PC-3 (cell line): ENCODE measurements at places on chromosomes 1 and 21.

- no peak for DNase-seq
These were observed 137.3 kb upstream of the USH2A start for GRCh38 chr1:216560527-216560926.

DNA sequence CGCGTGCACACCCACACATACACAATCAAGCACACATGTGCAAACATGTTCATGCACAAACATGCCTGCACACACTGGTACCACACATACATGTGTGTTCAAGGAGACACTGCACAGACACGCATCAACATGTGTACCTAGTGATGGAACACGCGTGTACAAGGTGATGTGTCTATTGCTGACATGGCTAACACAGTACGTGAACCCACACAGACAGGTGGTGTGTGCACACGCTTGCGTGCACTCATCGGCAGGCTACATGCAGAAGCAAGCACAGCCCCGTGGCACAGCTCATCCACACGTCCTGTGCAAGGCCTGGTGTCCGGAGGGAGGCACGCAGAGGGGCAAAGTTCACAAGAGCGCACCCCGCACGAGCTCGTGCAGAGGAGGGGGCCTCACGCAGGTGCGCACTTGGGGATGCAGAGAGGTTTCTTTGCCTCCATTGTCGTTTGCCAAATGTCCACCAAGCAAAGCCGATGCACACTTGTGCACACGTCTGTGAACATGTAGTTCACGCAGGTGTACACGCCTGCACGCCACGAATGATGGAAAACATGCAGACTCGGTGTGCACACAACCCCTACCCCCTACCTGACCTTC is 969 bp downstream of the ACAP3 start:
- DNase-seq: peak; percentile 35

- DNase-seq: no peak
These were observed 4.5 kb downstream of the ATXN7L2 start for GRCh38 chr1:109488201-109488600.

GRCh38 chr1:245549996-245550719 is 395.4 kb downstream of the KIF26B start:
- DNase-seq: no peak

- peak; percentile 99 for DNase-seq
These were observed 3.1 kb downstream of the LAMB3 start for GRCh38 chr1:209648931-209649776.

DNA sequence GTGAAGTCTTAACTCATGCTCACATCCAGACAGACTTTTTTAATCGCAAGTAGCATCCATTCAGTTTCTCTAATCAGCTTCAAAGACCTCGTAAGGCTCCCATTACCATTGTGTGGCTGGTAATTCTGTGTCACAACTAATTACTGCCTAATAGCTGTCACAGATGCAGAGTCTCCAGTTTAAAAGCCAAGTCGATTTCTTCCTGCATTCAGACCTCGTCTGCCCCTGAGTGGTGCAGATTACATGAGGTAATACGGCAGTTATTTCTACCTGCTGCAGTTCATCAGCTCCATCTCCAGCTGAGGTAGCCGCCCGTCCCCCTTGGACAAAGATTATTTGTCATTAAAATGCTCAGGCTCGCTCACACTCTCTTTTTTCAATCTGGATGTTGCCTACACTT is 34.4 kb upstream of the OLIG2 start:
- DNase-seq: no peak

DNA sequence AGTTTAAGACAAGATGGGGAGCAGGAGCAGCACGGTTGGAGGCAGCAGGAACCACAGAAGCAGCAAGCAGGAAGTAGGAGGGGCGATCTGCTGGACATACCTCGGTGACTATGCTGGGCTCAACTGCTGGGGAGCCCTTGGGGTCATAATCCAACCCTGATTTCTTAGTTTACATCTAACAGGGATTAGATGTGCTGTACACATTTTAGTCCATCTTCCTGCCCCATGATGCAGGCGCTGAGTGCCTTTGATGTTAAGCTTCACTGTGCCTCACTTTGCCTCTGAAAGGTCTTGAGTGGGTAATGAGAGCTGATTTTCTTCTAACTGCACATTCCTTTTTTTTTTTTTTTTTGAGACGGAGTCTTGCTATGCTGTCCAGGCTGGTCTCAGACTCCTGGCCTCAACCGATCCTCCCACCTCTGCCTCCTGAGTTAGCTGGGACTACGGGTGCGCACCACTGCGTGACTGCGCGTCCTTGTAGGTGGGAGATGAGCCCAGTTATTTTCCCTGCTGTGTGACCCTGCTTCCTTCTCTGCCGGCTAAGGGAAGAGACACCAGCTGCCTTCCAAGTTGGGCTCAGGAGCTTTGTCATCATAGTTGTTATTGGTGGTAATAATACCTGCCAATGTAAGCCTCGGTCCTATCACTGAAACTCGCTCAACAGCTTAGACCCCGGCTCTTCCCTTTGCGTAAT is 1.1 kb upstream of the RCAN3 start:
- peak; percentile 41 for DNase-seq

DNA sequence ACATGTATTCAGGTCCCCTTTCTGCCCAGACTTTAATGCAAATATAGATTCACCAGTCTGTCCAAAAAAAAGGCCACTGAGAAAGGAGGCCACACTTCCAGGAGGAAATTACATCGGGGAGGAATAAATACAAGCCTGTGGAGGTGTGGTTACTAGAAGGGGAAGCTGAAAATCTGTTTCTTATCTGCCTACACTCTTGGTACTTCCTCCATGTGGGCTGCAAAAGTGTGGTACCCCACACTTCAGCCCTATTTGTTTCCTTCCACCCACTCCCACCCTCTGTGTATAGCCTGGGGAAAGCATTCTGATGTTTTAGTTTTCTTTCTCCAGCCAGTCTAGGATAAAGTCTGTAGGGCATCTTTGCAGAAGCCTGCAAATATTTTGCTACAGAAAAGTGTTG is 38.4 kb downstream of the UTP25 start:
- no peak for DNase-seq

DNA sequence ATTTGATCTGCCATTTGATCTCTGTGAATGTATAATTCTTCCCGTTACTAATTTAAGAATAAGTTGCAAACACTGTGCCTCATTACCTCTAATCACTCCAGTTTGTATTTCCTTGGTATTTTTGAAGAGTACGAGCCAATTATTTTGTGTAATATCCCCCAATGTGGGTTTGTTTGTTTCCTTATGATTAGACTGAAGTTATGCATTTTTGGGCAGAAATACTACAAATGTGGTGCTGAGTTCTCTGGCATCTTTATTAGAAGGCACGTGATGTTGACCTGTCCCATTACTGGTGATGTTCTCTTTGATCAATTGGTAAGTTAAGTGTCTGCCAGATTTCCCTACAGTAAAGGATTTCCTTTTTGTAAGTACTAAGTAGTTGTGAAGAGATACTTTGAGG is 10.3 kb downstream of the MIXL1 start:
- DNase-seq: no peak

- DNase-seq: no peak
These were observed 159.2 kb downstream of the GALNT2 start for GRCh38 chr1:230226007-230226800.

GRCh38 chr1:3745590-3746381 is 6.5 kb upstream of the CCDC27 start:
- no peak for DNase-seq

DNA sequence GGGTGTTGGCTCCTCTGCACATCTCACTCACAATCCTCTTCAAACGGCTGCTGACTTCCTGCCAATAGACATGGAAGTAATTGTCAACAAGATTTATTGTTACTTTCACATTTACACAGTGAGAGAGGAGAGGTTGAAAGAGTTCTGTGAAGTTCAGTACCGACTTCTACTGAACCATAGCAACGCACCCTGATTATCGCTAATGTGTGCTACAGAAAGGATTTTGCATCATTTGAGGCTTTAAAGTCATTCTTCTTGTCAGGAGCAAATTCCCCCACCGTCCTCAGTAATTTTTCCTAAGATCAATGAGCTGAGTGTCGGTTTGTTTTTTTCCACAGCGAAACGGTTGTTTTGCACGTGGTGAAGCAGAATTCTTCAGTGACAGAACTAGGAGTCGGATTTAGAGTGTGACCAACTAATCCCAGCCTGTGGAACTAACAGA is 361.0 kb downstream of the ADGRL2 start:
- DNase-seq: peak; percentile 14

- DNase-seq: no peak
These were observed 21.8 kb downstream of the LPAR3 start for GRCh38 chr1:84871181-84871580.

GRCh38 chr1:210900079-210900478 is 233.9 kb downstream of the KCNH1 start:
- no peak for DNase-seq

DNA sequence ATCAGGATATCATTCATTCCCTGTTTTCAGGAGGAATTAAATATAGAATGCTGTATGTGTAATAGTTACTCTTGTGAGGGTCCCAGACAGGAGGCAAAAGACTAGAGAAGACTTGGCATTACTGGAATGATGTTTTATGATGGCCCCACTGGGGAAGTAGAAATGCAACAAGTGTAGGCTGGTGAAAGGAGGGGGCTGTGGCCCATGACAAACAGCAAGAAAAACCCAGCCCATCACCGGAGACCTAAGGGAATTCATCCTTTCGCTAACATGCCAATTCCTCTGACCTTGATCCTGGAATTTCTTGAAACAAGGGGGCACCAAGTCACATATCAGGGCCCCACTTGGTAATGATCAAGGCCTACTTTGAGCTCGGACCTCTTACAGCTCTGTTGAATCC is 5.5 kb upstream of the IFNGR2 start:
- no peak for DNase-seq

DNA sequence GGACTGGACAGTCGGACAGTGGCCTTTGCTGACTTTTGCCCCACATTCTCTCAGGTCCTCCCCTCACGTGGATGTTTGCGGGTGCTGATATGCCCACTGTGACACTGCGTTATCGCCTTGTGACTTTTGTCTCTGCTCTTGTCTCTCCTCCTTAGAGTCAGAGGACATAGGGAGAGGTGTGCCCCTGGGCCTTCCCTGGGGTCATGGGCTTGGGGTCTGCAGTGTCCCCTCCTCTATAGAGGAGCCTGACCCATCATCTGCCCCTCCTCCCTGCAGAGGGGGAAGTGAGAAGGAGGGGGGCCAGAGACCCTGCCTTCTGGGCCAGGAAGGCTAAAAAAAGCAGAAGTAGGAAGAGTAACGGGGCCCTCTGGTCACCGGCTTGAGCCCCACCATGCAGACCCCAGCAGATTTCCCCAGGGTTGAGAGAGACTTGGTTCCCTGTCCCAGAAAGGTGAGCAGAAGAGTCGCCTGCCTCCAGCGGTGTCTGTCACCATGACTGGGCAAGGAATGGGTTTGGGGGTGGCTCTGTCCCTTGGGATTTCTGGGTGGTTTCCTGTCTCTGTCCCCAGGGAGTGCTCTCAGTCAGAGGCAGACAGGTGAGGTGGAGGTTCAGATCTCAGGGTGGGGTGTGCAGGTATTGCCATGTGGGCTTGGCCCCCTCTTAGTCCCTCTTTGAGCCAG is 13.3 kb downstream of the RPS6KA1 start:
- DNase-seq: no peak

- DNase-seq: no peak
These were observed 6.8 kb upstream of the SLC22A15 start for GRCh38 chr1:115969509-115969908.

GRCh38 chr1:34412598-34413370 is 236.1 kb downstream of the C1orf94 start:
- no peak for DNase-seq

GRCh38 chr1:51241119-51241518 is 5.0 kb downstream of the RNF11 start:
- no peak for DNase-seq

- DNase-seq: no peak
These were observed 4.9 kb upstream of the HENMT1 start for GRCh38 chr1:108665771-108666170.

DNA sequence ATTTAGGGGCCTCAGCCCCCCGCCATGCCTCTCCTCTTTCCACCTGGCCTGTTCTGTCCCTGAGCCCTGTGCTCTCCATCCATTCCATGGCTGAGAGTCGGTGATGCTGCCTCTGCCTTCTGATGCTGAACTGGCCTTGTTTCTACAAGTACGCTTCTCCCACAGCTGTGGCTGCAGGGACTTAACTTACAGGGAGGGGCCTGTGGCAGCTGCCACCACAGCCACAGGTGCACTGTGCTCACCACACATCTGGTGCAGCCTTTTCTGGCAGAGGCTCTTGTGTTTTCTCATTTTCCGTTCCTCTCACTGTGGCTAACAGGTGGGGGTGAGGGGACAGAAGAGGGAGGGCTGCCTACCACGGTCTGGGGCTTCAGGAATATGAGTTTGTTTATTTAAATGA is 4.2 kb downstream of the FMO1 start:
- no peak for DNase-seq

DNA sequence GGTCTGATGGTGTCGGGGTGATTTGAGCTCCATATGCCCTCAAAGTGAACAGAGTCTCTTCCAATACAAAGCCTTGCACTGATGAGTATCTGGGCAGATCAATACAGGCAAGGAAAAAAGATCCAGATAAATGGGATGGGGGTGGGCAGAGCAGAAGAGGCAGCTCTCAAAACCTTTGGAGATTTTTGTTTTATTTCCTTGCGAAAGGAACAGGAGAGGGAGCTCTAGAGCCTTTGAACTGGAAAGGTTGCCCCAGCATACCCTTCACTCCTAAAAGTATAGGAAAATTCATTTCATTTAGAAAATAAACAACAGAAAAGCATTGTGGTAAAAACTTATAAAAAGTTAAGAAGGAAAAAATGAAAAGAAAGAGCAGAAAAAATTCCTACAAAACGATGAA is 31.4 kb upstream of the OLIG2 start:
- DNase-seq: peak; percentile 65

DNA sequence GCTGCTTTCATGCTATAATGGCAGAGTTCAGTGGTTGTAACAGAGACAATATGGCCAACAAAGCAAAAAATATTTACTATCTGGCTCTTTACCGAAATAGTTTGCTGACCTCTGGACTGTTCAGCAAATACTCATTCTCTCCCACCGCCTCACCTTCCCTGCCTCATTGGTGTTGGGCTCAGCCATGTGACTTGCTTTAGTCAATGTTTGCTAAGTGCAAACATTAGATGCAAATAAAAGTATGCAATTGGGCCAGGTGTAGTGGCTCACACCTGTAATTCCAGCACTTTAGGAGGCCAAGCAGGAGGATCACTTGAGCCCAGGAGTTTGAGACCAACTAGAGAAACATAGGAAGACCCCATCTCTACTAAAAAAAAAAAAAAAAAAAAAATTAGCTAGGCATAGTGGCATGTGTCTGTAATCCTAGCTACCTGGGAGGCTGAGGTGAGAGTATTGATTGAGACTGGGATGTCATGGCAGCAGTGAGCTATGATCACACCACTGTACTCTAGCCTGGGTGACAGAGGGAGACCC is 55.1 kb downstream of the RPL5 start:
- peak; percentile 72 for DNase-seq

- DNase-seq: no peak
These were observed 52.9 kb downstream of the L1TD1 start for GRCh38 chr1:62247391-62248168.

DNA sequence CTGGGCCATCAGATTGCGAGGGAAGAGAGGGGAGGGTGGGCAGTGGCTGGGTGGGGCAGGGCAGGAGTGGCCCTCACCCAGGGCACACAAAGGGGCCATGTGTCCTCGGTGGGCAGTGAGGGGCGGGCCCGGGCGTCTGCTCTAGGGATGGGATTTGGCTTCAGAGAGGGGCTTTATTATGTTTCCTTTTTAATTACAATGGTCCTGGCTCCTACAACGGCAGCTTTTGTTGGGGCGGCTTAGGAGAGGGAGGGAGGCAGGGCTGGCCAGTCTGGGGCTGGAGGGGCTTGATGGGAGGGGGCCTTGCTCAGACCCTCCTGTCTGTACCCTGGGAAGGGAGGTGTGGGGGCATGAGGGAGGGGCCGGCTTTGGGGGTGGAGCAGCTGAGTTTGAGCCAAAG is 102.8 kb upstream of the WNT4 start:
- no peak for DNase-seq

GRCh38 chr1:119784191-119784781 is 15.6 kb upstream of the HMGCS2 start:
- peak; percentile 12 for DNase-seq

GRCh38 chr1:154621875-154622274 is 13.9 kb upstream of the ADAR start:
- DNase-seq: no peak
